Transverse colon (tissue), 4 donors: ENCODE measurements at places on chromosomes 4 and X. TPM values are rescaled to one million over a fixed set of nuclear protein-coding genes. Genes with fewer than 3 reads are reported as not detected.
A peak's percentile ranks its signal among the peaks of the same experiment; 100 is the strongest.

UNC5C gene
- total RNA-seq = 4.8 TPM

VEGFC gene
- 1.2 TPM for total RNA-seq

TEC gene
- total RNA-seq = 5.1 TPM

SPOCK3 gene
- 0.64 TPM for total RNA-seq

VEGFD gene
- 3.0 TPM for total RNA-seq

EOLA2 gene
- 10.5 TPM for total RNA-seq

MAGEB17 gene
- total RNA-seq = not detected

TREX2 gene
- total RNA-seq = 1.4 TPM

DNA sequence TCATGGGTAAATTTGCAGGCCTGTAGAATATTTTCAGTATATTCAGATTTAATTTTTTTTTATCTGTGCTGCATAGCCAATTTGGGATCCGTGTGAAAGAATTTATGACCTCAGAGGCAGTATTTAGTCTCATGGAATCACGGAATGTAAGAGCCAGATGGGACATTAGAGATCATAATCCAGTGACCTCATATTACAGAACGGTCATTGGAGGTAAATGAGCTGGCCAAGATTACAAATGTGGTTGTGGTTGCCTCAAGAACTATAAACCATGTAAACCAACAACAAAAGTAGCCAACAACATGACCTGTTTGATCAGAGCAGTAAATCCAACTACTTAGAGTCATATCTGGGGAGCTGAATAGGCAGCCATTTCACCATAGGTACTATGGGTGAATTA, 71.6 kb downstream of the AMOT start:
- no peak for DNase-seq

GRCh38 chrX:8850478-8850877, 49.3 kb upstream of the FAM9A start:
- no peak for DNase-seq

DNA sequence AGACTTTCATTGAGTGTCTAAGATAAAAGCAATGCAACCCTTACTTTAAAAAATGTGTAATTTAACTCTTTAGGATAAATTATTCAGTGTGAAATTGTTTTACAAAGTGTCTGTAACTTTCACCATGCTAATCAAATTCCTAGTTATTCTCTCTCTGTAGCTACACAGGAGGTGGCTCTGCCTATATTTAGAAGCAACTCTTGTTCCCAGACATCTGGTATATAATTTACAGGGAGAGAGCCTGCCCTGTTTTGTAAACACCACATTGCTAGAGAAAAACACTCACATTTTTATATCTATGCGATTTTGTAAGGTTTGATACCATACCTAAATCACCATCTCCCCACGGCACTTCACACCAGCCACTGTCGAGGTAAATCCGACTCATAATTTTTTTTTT, 35.5 kb upstream of the SPATA4 start:
- no peak for DNase-seq

GRCh38 chrX:129788527-129788926, 8.8 kb downstream of the SASH3 start:
- DNase-seq = no peak

DNA sequence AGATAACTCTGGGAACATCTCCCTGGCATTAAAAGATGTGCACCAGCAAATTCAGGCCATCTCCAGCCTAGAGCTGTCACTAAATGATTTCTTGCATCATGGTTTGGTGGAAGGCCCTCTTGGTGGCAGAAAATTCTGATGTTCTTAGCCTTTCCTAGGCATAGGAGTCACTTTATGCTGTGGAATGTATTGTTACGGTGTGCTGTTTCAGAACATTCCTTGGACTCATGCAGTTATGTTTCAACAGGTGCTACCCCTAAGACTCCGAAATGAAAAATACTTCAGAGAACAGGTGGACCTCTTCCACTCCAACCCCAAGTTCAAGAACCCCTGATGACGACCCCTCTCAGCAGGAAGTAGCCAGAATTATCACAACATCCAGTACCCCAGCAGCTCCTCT, 20.3 kb upstream of the PAPSS1 start:
- DNase-seq = no peak

DNA sequence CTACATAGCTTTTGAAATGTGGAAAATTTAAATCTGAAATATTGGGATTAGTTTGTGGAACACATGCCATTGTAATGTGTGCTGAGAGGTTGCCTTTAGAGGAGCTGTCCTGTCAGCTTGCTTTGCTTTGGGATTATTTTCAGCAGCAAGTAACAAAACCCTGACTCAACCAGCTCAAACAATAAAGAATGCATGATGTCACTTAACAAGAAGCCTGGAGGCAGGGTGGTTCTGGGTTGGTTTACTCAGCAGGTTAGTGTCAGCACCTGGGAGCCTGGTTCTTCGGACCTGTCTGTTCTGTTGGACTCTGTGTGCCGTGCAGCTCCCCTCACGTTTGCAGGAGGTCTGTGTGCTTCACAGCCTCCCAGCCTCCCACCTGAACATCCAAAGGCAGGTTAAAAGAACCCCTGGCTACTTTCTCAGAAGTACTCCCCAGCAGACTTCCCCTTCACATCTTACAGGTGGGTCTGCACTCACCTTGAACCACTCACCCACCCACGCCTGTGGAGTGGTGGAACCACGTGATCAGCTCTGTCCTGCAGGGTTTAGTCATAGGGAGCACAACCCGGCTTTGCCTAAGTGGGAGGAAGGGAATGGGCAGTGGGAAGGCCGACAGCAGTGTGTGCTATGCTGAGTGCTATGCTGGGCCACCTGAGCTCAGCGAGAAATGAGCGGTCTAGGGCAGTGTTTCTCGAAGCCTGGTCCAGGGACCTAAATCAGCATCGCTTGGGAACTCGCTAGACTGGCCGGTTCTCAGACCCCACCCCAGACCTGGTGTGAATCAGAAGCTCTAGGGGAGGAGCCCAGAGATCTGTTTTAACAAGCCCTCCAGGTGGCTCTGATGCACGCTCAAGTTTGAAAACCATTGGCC, 20.4 kb downstream of the TMEM131L start:
- DNase-seq = no peak

GRCh38 chr4:1033840-1034551, 22.6 kb downstream of the FGFRL1 start:
- no peak for DNase-seq

DNA sequence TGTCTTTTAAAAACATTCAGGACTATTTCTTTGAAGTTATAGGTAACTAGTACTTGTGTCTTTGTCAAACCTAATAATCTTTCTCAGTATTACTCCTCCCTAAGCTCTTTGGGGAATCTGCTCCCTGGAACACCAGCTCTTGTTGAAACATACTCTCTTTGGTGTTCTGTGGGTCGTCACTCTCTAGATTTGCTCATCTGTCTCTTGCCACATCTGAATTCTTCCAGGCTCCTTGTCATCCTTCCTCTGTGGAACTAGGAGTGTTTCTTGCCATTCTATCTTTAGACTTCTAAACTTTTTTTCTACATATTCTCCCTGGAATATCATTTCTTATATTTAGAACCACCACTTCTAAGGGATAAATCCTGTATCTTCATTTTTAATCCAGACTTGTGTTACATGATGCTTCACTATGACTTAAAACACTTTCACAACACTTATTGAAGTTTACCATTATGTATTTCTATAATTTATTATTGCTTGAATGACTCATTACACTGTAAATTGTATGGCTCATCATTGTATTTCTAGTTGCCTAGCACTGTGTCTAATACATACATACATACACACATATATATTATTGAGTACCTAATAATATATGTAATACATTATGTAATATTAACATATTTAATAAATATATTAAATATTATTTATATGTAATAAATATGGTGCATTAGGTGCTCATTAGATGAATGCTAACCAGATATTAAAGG, 186.1 kb downstream of the TMA16 start:
- no peak for DNase-seq

DNA sequence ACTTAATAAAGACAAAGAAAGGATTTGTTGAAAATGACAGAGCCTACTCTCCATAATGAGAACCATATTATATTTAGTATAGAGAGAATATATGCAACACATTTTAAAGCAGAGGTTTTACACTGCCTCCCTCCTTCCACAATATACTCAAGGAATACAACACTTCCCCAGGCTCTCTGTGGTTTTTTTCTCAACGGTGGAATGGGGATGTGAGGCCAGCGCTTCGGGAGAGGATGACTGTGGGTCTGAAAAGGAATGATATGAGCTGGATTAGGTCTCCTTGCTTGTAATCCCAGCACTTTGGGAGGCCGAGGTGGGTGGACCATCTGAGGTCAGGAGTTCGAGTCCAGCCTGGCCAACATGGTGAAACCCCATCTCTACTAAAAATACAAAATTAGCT, 348.7 kb upstream of the KLF3 start:
- DNase-seq = no peak

DNA sequence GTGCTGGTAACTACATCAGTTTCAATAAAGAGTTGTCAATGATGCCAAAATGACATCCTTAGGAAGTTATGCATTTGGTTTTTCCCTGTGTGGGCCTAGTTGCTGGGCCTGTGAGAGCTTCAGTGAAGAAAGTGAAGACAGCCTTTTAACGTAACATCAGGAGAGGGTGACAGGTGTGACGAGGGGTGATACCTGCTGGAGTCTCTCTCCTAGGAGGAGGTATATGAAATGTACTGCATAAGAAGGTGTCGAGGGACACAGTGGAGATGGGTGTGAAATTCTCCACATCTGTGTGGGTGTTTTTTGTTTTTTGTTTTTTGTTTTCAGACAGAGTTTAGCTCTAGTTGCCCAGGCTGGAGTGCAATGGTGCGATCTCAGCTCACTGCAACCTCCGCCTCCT, 49.2 kb downstream of the EVC start:
- DNase-seq = no peak

GRCh38 chr4:103443324-103443723, 245.2 kb upstream of the CENPE start:
- DNase-seq = no peak

DNA sequence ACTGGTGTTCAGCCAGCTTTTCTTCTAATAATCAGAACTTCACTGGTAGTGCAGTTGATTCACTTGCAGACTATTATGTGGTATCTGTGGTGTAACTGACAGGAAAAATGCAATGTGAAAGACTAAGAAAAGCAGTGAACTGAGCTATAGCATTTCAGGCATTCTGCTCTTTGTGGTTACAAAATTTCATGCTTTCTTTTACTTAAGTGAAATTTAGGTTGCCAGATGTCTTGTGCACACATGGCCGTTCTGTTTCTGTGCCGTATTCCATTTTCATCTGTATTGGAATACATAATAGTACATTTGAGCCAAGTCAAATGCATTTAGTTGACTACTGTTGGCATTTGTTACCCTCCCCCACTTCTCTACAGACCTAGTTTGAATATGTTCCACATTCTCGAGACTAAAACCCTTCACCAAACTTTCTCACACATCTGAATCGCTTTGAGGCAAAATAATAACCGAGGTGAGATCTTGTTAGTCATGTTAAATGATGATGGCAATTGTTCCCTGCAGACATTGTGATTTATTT, 8.2 kb downstream of the RTL3 start:
- DNase-seq = no peak

GRCh38 chr4:20868108-20868507, 167.8 kb downstream of the PACRGL start:
- DNase-seq = no peak

- DNase-seq = no peak
Observed at GRCh38 chrX:152086141-152086540, 52.2 kb downstream of the MAGEA10 start.

DNA sequence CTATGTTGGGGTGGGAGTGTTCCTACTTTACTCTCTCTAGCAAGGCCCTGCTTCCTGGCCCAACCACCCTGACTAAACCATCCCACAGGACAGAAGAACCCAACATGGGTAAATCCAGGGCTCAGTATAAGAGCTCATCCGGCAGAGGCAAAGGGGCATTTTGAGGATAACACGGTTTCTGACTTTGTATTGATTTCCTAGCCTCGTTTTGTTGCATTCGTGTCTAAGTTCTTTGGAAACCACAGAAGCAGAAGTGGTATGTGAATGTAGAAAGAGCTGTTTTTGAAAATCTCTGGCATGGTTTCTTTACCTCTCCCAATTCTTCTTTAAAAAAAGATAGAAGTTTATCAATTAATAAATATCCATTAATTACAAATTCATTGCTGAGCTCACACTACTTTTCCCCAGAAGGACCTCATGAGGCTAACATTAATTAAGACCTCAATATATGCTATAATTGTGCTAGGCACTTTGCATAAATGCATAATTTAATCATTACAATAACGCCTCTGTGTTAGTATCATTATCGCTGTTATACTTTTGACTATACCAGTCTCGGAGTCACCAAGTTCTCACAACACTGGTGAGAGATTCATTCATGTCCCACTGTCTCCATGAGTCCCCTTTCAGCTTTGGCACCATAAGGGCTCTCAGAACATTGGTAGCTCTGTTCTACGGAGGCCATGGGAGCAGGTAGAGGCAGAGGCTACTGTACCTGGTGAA, 5.8 kb upstream of the CLNK start:
- DNase-seq = no peak

DNA sequence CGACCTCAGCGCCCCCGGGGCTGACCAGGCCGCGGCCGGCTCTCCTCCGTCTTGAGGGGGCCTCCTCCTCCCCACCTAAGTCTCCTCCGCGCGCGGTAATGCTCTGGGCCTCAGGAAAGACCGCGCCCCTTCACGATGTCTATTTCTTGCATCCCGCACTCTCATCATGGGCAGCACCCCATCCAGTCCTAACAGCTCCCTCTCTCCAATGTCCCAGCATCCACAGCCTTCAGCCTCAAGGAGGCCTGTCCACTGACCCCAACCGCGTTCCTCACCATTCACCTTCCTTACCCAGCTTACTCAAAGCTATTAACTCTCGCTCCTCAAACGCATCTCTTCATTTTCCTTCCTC, 77.5 kb downstream of the MAGED4 start:
- no peak for DNase-seq

DNA sequence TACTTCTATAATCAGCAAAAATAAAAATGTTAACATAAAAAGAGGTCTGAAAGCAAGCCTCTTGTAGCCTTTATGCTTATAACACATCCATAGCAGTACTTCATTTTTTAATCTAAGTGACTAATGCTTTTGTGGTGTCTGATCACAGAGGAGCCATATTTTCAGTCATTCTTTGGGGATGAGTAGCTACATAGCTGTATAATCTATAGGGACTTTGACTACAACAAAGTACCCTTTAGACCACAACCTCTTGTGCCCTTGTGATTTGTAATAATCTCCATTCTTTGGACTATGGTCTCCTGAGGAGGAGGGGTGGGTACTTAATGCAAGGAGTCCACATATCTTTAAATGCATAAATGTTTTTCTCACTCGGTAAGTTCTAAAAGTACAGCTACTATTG, 9.6 kb downstream of the DRP2 start:
- no peak for DNase-seq

DNA sequence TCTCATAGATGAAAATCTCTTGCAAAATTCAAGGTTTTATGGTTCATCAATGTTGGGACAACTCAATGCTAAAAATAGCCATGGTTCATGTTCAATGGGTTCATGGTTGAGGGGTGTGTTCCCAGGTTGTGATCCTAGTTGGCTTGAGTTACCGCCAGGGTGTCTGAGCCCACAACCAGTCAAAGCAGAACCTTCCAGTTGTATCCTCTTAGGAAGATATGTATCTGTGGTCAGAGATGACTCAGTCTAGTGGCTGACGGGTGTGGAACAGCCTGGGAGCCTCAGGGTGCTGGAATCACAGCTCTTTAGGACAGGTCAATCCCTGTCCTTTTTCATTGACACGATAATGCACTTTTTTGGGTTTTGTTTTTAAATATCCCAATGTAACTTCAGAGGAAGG, 192.3 kb upstream of the NR3C2 start:
- DNase-seq = no peak

GRCh38 chr4:13611283-13611842, 16.2 kb downstream of the BOD1L1 start:
- peak; percentile 18 for DNase-seq

GRCh38 chrX:132127743-132128142, at the start of gene FRMD7:
Gene FRMD7, minus strand, starts transcription at chrX:132128020. Its CDS starts 176 bp downstream, at chrX:132127844.
- DNase-seq = no peak
